Activated CD4-positive, alpha-beta T cell treated with anti-CD3 and anti-CD28 coated beads, Interleukin-2, amount 10 ng/mL, durations not matched to agents 24 days and 14 days (primary cell): ENCODE measurements at places on chromosomes 11 and 22. TPM values are rescaled to one million over a fixed set of nuclear protein-coding genes. Genes with fewer than 3 reads are reported as not detected.

DNA sequence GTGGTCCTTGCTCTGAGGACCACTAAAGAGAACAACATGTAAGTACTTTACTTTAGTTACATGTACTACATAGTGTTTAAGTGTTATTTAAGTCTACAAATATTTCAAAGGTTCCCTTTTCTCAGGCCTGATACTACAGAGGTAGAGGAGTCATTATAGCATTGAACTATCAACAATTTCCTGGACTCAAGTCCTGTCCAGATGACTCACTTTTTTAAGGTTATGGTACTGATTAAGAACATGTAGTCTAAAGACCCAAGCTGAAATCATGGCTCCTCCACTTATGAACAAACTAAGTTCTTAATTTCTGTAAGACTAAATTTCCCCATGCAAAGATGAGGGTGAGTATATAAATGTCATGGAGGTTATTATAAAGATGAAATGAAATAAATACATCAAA lies 74.7 kb downstream of the NARS2 start:
- no peak overlapping the region for H3K27ac ChIP-seq
- no peak overlapping the region for H3K4me3 ChIP-seq
- peaks cover 12% of the 10 kb centered on the region for H3K36me3 ChIP-seq
- H3K27me3 ChIP-seq: no peaks in the 10 kb centered on the region
- peaks cover 10% of the 10 kb centered on the region for H3K4me1 ChIP-seq

GRCh38 chr11:76322540-76322939 lies 58.4 kb downstream of the THAP12 start:
- H3K27me3 ChIP-seq: peaks cover 54% of the 10 kb centered on the region
- H3K27ac ChIP-seq: no peak overlapping the region
- DNase-seq: no peak
- no peaks in the 10 kb centered on the region for H3K36me3 ChIP-seq

The PATE2 gene
- total RNA-seq: not detected in 2 replicates

- peak; percentile 92 for DNase-seq
- no peaks in the 10 kb centered on the region for H3K27me3 ChIP-seq
- H3K27ac ChIP-seq: peak overlapping the region; percentile 68
- peaks cover 15% of the 10 kb centered on the region for H3K4me1 ChIP-seq
- H3K36me3 ChIP-seq: peaks cover 25% of the 10 kb centered on the region
- H3K4me3 ChIP-seq: no peak overlapping the region
Observed at GRCh38 chr22:20456064-20456721, 18.6 kb upstream of the SCARF2 start.

DNA sequence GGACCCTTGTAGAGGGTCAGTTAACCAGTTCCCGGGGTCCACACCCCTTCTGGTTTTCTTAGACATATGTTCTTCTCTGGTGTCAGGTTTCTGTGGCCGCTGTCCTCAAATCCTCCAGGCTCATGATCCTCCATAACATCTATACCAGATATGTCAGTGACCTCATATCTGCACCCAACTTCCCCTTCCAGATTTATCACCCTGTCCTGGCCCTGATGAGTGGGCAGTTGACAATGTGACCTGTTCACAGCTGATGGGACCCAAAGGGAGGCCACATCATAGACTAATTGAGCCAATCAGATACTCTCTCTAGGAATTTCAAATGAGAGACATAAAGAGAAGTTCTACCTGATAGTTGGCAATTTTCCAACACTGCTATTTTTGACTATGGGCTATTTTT lies 5.1 kb downstream of the DKK3 start:
- peaks cover 8% of the 10 kb centered on the region for H3K4me1 ChIP-seq
- peaks cover 63% of the 10 kb centered on the region for H3K27me3 ChIP-seq
- DNase-seq: no peak
- no peaks in the 10 kb centered on the region for H3K36me3 ChIP-seq
- H3K27ac ChIP-seq: no peak overlapping the region

The CD248 gene
- total RNA-seq: not detected in 2 replicates

The NEU3 gene
- total RNA-seq: 15.1 and 16.3 TPM in 2 replicates

DNA sequence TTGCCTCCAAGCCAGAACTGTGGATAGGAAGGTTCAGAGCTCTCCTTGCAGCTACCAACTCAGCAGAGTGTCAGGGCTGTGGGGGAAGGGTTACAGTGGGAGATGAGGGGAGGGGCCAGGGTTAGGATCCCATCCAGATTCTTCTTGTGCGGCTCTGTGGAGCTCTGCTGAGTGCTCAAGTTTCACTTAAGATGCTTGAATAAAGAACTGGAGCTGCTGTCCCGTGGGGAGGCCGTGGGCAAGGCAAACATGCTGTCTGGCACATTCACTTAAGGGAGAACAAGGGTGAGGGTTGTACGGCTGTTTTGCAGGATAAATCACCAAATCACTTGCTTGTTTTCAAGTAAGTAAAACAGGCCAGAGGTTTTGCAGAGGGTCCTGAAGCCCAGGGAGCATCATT lies 197.1 kb downstream of the FAM76B start:
- H3K27me3 ChIP-seq: no peaks in the 10 kb centered on the region
- H3K27ac ChIP-seq: no peak overlapping the region
- H3K4me3 ChIP-seq: no peak overlapping the region
- DNase-seq: no peak

- peaks cover 3% of the 10 kb centered on the region for H3K4me1 ChIP-seq
- H3K27me3 ChIP-seq: peaks cover 2% of the 10 kb centered on the region
- H3K36me3 ChIP-seq: no peaks in the 10 kb centered on the region
- no peak overlapping the region for H3K27ac ChIP-seq
- DNase-seq: no peak
Observed at GRCh38 chr11:7499081-7499480, 13.8 kb downstream of the OLFML1 start.
